Spinal cord (tissue), 10 donors: ENCODE measurements at places on chromosomes 11 and 22.
A peak's percentile ranks its signal among the peaks of the same experiment; 100 is the strongest.

DNA sequence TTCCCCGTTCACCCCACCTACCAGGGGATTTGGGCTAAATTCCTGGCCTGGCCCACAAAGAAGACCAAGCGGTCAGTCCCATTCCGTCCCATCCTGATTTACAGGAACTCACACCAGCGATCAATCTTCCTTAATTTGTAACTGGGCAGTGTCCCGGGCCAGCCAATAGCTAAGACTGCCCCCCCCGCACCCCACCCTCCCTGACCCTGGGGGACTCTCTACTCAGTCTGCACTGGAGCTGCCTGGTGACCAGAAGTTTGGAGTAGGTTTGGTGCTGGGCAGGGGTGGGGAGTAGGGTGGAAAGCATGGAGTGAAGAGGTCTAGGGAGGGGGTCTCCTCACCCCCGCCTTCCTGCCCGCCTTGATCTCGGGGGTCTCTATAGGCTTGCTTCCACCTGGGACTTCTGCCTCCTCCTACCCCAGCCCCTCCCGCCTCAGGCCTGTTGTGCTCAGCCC lies at the start of gene SERPING1:
TSS of gene SERPING1 (plus strand) at position 225 of the 455 bp plus-strand sequence. CDS start 586 bp downstream, outside the sequence.
- H3K36me3 ChIP-seq: no peaks in the 10 kb centered on the region
- no peaks in the 10 kb centered on the region for H3K27me3 ChIP-seq
- peak within 1 kb of the TSS; percentile 54 for H3K4me3 ChIP-seq
- no peak for DNase-seq
- H3K27ac ChIP-seq: peak within 1 kb of the TSS; percentile 33
- H3K4me1 ChIP-seq: peaks cover 16% of the 10 kb centered on the region

DNA sequence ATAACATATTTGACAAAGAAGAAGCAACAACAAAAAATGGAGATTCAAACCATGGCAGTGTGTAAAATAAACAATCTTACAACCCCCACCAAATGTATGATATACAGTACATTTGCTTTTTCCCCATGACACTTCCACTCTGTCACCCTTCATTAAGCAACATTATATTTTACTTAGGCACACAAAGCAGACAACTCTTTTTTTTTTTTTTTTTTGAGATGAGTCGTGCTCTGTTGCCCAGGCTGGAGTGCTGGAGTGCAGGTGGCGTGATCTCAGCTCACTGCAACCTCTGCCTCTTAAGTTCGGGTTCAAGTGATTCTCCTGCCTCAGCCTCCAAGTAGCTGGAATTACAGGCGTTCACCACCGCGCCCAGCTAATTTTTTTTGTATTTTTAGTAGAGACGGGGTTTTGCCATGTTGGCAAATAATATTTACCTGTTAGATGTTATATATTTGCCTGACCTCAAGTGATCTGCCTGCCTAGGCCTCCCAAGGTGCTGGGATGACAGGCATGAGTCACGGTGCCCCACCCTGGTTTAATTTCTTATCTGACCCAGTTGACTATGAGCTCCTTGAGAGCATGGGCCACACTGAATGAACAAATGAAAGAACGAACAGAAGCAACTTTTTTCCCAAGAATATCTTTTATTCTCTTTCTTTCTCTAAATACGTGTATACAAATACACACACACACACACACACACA lies 5.5 kb upstream of the PCF11 start:
- H3K4me1 ChIP-seq: peaks cover 7% of the 10 kb centered on the region
- H3K36me3 ChIP-seq: no peaks in the 10 kb centered on the region
- H3K27ac ChIP-seq: no peak overlapping the region
- no peak overlapping the region for H3K4me3 ChIP-seq
- no peak for DNase-seq
- no peaks in the 10 kb centered on the region for H3K27me3 ChIP-seq

- no peak overlapping the region for H3K4me3 ChIP-seq
- H3K36me3 ChIP-seq: no peaks in the 10 kb centered on the region
- H3K27me3 ChIP-seq: no peaks in the 10 kb centered on the region
- no peaks in the 10 kb centered on the region for H3K4me1 ChIP-seq
- no peak overlapping the region for H3K27ac ChIP-seq
- no peak for DNase-seq
Observed at GRCh38 chr11:9681583-9682372, 17.9 kb downstream of the SWAP70 start.

DNA sequence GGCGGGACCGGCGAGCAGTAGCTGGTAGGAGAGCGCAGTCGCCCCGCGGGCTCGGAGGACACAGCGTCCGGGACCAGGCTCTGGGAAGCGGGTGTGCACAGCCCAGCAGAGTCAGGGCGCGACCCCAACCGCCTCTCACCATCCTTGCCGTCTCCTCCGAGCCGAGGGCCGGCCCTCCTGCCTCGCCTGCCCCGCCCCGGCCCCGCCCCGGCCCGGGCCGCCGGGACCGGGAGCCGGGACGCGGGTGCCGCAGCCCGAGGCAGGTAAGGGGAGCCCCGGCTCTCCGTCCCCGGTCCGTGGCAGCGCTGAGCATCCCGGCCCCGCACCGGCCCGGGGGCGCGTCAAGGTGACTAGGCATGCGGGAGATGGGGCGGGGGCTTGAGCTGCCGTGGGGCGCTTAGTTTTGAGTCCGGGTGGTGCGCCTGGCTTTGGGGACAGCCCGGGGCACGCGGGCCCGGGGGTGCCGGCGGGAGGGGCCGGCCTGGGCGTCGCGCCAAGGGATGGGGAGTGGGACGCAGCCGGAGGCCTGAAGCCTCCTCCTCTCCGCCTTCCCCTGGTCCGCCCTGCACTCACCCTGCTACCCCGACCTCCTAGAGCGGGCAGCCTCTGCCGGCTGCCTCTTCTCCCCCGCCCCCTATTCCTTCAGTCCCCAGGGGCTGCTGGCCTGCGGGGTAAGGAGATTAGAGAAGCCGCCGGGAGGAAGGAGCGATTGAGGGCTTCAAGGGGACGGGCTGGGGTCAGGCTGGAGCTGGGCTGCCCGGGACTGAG lies at the start of gene ABCG4:
TSS of gene ABCG4 (plus strand) at position 35 of the 768 bp plus-strand sequence. CDS start 914 bp downstream, outside the sequence.
- H3K27ac ChIP-seq: no peak within 1 kb of the TSS
- peak within 1 kb of the TSS; percentile 54 for H3K4me3 ChIP-seq
- peaks cover 31% of the 10 kb centered on the region for H3K4me1 ChIP-seq
- H3K27me3 ChIP-seq: peaks cover 9% of the 10 kb centered on the region
- DNase-seq: no peak
- peaks cover 9% of the 10 kb centered on the region for H3K36me3 ChIP-seq
